Cardiac muscle cell (in vitro differentiated cells and primary cell): ENCODE measurements at places on chromosomes 5 and 9. TPM values are rescaled to one million over a fixed set of nuclear protein-coding genes. Genes with fewer than 3 reads are reported as not detected.

INSL6 gene
- not detected in 2 replicates for total RNA-seq

DNA sequence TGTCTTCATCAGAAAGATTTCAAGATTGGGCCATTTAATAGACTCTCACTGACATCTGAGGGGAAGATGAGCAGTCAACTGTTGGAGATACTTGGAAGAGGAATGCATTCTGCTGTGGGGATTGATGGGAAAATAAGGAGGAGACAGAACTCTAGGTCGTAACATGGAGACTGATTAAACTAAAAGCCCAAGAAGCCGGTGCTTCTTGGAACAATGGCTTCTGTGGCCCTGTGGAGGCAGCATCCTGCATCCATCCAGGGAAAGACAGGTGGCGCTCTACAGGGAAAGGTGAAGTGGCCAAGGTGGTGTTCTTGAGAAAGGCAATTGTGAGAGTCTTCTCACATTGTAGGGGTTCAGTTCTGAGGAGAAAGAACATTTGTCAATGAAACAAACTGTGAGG lies 31.3 kb downstream of the ZFAND5 start:
- DNase-seq: no peak

DNA sequence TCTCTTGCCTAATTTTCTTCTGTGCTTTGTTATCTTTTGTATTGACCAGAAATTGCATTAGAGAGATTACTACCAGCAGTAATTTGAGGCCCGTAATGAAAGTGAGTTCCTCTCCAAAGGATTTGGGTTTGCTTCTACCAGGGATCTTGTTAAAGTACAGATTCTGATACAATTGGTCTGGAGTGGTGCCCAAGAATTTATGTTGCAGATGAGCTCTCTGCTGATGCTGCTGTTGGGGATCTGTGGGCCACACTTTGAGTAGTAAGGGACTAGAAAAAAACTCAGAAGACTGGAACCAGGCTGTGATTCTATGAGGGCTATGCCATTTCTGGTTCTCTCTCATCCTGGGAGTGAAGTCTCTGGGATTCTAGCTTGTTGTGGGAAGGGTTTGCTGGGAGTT lies 192.2 kb downstream of the SEC61B start:
- DNase-seq: no peak

DNA sequence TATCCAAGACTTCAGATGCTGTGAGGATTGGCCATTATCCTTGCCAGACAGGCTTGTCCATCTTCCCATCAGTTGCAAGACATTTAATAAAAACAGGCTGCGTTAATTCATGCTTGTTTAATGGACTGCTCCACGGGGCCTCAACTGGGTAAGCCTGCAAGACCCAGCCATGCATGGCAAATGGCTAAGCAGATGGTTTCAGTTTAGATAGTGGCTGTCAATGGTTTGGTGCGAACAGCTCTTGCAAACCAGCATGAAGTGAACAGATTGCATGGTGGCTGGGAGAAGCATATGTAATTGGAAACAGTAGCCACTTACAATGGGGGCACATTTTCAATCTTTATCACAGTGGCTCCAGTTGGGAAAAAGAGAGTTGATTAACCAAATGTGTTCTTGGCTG lies 628.2 kb upstream of the KLF4 start:
- peak; percentile 26 for DNase-seq
